LoVo (cell line): ENCODE measurements at places on chromosomes 11 and 22.

GRCh38 chr11:65558002-65558929 is at the start of gene LTBP3:
LTBP3 (minus strand) TSS chr11:65558359; CDS start chr11:65557959, 400 bp downstream.
- peak; percentile 50 for DNase-seq

DNA sequence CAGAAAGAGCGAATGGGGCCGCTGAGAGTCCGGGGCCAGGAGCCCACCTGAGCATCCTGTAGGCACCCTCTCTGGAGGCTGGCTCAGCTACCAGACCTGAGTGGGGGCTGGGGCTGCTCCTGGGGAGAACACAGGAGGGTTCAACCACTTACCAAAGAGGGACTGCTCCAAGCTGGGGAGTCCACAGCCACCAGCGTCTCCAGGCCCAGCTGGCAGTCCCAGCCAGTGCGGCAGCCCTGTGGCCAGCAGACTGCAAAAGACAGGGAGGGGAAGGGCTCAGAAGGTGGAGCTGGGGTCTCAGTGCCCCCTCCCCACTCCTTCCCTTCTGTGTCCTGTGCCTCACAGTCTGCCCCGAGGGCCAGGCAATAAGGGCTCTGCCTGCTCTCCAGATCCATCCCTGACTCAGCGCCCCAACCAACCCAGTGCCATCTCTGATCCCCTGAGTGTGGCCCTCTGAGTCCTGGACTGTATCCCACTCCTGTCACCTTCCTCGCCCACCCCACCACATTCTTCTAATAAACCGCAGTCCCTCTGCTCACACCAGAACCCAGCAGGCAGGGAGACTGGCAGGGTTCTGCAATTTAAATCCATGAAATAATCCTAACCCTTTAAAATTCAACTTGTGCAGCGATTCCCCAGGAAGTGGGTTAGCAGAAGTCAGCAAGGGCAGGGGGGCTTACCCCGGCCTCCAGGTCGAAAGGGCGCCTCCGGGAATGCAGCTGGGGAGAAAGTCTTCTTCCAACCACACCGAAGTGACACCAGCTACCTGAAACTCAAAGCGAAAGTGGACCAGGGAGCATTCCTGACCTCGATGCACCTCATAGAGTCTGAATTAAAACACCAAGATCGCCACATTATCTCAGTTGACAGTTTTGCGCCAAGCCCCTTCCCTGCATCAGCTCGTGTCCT is 13.3 kb downstream of the CHST1 start:
- DNase-seq, result no peak

DNA sequence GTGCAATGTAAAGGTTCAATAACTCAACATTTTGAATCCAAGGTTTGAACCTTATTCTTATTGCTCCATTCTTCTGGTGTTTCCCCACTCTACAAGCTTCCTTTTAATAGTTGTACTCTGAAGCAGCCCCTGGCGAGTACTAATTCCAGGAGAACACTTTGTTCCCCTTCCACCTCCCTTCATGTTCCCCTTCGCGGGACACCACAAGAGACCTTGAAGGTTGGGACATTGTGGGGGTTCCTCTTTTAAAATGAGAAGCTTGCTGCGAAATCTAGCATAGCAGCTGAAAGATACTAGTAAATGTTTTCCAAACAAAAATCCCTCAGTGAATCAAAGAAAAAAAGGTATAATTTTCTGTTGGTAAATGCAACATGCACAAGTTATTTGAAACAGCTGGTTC is 626.3 kb upstream of the LRRC4C start:
- DNase-seq, result no peak

DNA sequence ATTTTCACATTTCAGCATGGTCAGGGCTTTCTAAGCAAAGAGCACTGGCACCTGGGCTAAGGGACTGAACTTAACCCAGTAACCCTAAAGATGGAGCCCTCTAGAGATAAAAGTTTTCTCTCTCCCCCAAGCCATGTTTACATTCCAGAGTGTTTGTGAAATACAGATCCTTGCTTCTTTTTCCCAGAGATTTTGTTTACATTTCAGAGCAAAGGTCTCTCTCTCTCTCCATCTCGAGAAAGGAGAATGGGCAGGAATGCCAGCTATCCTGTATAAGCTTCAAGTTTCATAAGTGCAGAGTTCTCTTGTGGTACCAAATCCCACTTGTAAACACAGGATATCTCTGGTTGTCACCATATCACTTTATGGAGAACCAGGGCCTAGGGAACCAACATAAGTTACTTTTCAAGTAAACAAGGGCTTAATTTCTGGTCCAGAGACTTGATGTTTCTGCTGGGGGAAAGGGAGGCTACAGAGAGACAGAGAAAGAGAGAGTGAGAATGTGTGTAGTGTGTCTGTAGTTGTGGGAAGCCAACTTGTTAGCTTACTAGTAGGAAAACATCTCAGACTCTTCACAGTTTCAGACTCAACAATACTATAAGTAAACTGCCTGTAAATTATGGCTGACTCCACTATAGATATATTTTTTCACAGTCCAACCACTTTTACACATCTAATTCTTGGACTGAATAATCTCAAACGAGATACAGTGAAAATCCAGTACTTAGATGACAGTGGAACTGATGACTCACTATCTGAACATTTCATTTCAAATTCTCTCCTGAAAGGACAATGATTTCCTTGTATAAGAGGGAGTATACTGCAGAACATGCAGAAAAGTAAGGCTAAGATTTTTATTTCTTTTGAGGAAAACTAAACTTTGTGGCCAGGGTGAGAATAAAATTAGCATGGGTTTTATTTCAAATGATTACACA is 76.2 kb downstream of the ARHGAP32 start:
- DNase-seq, result peak; percentile 46

GRCh38 chr11:134004496-134005172 is 47.9 kb upstream of the IGSF9B start:
- DNase-seq, result no peak

DNA sequence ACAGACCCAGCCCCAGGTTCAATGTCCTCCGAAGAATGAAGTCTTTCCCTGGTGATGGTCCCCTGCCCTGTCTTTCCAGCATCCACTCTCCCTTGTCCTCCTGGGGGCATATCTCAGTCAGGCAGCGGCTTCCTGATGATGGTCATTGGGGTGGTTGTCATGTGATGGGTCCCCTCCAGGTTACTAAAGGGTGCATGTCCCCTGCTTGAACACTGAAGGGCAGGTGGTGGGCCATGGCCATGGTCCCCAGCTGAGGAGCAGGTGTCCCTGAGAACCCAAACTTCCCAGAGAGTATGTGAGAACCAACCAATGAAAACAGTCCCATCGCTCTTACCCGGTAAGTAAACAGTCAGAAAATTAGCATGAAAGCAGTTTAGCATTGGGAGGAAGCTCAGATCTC is 14.1 kb downstream of the APOL1 start:
- no peak for DNase-seq

DNA sequence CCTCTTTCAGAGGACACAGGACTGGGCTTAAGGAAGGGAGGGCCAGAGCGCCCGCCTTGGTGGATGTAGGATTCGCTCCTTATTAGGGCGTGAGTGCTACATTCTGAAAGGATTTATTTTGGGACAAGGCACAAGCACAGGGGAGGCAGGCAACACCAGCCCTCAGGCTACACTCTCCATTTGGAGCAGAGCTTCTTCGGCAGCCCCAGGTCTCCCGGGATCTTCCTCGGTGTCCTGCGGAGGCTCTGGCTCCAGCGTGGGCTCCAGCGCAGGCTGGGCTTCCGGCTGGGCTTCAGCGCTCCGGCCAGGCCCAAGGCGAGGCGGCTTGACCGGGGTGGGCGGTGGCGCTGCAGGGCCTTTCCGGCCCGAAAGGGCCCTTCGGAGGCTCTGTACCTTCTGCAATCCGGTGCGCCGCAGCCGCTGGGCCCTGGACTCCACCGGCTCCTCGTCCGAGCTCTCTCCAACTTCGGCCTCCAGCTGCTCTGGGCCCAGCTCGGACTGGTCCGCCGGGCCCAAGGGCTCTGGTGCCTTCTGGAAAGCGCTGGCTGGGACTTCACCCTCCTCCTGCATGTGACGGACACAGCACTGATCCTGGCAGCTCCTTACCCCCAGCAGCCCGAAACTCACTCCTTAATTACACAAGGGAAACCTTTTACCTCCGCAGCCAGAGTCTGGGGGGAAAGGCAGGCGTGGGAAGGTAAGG is 1.1 kb downstream of the CAVIN3 start:
- no peak for DNase-seq
